ENCODE measurements at places on chromosomes 3 and 15. TPM values are rescaled to one million over a fixed set of nuclear protein-coding genes. Genes with fewer than 3 reads are reported as not detected.

The GPR87 gene
- total RNA-seq = not detected

The MCF2L2 gene
- 37.1 TPM for total RNA-seq

The NOX5 gene
- 0.09 TPM for total RNA-seq

The SCN11A gene
- 0.64 TPM for total RNA-seq

The DUOXA2 gene
- total RNA-seq = not detected

Measured in cerebellum (tissue), 4 donors.